ENCODE measurements at places on chromosomes 6 and 20.

DNA sequence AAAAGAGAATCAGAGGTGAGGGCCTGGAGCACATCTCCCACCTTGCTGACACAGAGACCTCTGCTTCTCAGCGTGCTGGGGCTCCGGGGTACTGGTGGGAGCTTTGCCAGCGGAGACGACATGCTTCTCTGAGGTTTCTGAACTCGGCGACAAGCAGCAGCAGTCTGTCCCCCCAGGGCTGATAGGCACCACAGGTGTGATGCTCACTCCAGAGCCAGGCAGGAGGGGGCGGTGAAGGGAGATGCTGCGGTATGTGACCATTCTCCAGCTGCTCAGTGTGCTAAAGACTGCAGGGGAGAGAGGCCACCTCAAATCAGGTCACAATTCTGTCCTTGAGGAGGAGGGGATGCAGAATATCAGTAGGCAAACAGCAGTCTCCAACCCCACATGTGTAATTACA is 219.9 kb downstream of the ALDH8A1 start:
- no peak for DNase-seq

- no peak for DNase-seq
Observed at GRCh38 chr20:33673114-33673409, 1.2 kb downstream of the NECAB3 start.

DNA sequence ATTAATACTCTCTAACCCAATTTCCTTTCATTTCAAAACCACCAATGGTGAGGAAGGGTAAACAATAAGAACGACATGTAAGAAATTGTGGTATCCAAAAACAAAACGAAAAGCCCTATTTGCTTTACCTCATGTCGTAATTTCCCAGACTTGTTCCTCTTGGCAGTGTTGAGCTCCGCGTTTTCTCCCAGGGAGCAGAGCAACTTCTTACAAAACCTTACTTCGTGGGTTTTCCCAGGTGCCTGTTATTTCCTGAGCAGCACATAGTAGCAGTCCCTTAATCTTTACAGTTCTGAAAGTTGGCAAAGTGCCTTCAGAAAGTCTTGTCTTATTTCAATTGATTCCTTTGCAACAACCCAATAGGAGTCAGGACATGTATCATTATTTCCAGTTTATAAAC is 207.9 kb upstream of the MARCKS start:
- no peak for DNase-seq

- DNase-seq: no peak
Observed at GRCh38 chr6:143553337-143553736, 41.8 kb upstream of the FUCA2 start.

- DNase-seq: no peak
Observed at GRCh38 chr6:89048985-89049384, 31.6 kb upstream of the PNRC1 start.

Data from activated T-cell treated with anti-CD3 and anti-CD28 coated beads for 4 hours (primary cell).